Activated naive CD4-positive, alpha-beta T cell (primary cell): ENCODE measurements at places on chromosomes 1 and 21.

- DNase-seq, result no peak
Measured at GRCh38 chr1:233815865-233816264, 88.6 kb upstream of the SLC35F3 start.

DNA sequence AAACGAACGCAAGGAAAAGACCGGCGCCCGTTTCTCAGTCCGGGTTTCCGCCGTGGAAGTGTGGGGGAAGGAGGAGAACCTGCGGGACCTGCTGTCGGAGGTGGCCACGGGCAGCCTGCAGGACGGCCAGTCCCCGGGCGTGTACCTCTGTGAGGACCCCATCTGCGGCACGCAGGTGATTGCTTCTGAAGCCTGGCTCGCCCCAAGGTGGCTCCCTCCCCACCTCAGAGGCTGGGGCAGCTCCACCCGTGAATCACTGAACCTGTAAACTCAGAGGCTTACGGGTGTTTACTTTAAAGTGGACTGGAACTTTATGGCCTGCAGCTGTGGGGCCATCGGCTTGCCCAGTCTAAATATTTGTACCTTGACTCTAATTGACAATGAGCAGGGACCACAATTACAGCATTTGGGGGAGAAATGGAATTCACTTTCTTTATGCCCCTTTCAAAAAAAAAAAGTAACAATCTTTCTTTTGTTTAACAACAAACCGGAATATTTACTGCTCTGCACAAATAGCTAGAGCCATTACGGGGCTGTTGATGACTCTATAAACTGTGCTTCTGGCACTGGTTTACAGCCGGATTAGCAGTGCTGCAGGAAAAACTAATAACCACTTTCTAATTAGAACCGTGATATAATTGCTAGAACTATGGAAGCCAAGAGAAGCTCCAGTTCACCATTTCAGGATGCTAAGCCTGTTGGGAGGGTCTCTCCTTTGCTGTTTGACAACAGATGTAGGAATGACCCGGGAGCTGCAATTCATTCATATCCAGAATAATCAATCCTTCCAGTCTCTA lies 454.8 kb downstream of the KIF26B start:
- DNase-seq, result no peak

- no peak for DNase-seq
Measured at GRCh38 chr1:32892368-32893197, 6.3 kb downstream of the HPCA start.

GRCh38 chr1:171654942-171655745 lies 2.7 kb upstream of the MYOC start:
- DNase-seq, result peak; percentile 34

DNA sequence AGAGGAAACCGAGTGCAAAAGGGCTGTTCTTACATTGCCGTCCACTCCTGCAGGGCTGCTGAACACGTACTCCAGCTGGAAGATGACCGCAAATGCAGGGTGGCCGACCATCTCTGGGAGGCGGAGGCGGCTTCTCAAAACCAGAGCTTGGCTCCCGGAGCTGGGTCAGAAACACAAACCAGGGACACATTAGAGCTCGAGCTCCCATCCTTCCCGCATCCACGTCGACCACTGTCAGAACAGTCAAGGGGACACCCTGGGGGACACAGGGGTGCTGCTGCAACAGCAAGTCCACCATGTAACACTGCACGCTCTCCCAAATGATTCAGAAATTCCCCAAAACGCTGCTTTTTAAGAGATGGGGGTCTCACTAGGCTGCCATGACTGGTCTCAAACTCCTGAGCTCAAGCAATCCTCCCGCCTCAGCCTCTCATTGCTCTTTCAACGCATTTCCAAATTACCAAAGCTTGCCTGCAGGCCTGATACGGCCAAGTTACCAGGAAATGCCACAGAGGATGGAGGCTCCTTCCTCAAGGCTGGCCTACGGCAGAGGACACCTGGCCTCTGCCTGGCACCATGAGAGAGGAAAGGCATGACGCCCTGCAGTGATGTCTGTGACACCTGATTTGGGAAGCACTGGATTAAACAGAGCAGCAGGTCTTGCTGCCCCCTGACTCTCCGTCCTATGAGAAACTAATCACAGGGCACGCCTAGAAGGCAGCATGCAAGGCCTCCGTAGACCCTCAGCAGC lies 45.0 kb downstream of the NPHP4 start:
- no peak for DNase-seq

GRCh38 chr1:206987873-206988272 lies 17.6 kb upstream of the FCAMR start:
- DNase-seq, result no peak

- DNase-seq, result no peak
Measured at GRCh38 chr1:53273526-53273925, 35.2 kb upstream of the MAGOH start.

DNA sequence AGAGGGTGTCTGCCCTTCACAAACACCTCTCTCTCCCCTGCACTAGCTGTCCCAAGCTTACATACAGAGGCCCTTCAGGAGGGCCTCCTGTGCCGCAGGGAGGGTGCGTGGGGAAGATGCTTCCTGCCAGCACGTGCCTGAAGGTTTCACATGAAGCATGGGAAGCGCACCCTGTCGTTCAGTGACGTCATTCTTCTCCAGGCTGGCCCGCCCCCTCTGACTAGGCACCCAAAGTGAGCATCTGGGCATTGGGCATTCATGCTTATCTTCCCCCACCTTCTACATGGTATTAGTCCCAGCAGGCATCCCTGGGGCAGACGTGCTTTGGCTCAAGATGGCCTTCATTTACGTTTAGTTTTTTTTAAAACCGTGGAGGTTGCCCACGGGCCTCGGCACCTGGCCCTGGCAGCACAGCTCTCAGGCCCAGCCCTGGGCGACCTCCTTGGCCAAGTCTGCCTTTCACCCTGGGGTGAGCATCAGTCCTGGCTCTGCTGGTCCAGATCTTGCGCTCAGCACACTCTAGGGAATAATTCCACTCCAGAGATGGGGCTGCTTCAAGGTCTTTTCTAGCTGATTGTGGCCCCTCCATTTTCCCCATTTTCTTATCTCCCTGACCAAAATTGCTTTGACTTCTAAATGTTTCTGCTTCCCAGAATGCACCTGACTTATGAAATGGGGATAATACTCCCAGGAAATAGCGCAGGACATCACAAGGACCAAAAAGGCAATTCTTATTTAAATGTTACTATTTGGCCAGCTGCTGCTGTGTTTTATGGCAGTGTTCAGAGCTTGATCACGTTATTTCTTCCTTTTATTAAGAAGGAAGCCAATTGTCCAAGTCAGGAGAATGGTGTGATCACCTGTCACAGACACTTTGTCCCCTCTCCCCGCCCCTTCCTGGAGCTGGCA lies 6.1 kb downstream of the NPPA start:
- DNase-seq, result no peak

GRCh38 chr1:34763142-34763781 lies 3.7 kb downstream of the GJB4 start:
- no peak for DNase-seq

DNA sequence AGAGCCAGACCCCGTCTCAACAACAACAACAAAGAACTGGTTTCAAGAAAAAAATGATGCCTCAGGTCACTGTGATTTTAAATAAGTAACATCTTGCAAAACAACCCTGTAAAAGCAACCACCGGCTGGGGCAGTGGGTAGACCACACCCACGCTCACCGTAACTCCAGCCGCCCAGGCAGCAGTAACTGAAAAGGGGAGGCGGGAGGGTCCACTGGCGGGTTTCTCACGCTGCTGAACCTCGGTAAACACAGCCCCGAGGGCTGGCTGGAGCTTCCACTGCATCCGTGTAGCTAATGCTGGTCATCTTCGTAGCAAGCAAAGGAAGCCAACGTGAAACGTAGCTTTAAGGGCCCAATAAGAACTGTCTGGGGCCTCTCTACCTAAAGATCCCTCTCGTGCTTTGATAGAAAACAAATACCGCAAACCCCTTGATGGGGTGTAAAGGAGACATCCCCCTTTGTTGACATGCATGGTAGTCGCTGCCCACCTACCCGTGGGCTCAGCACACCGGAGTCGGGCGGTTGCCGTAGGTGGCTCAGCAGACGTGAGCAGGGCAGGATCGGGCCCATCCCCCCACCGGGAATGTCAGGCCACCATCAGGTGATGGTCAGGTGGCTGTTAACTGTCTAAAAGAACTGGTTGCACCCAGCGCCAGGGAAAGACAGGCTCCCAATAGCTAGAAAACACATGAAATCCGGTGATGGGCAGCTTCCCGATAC lies 4.2 kb downstream of the C1orf159 start:
- no peak for DNase-seq

DNA sequence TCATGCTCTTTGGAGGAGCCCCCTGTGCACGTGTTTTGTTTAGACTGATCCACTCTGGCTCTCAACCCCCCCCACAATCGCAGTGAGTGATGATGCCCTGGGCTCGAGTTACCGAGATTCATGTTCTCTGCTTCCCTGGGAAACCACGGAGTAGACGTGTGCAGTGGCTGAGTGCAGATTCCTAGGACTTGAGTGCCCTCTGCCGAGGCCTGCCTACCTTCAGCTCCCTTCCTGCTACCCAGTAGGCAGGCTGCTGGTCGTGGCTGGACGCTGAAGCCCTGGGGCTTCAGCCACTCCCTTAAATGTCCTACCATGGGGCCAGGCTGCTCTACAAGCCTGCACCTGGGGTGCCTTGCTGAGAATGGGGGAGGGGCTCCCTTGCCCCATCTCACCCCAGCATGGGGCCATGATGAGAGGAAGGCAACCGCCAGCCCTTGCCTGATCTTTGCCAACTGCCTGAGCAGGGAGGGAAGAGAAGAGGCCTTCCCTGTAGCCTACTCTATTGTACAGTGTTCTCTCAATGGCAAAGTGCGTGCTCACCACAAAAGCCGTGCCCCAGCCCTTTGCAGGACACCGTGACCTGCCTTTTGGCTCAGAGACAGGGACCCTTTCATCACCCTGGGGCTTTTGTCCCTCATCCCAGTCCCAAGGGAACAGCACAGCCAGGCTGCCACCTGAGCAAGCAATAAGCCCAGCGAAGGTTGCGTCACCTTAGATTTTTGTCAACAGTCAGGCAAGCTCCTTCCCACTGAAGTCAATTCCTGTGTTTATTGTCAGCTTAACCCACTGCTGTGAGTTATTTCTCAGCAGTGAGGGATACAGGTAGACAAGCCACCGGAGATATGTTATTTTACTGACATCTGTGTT lies 4.1 kb upstream of the GRIK3 start:
- DNase-seq, result no peak

DNA sequence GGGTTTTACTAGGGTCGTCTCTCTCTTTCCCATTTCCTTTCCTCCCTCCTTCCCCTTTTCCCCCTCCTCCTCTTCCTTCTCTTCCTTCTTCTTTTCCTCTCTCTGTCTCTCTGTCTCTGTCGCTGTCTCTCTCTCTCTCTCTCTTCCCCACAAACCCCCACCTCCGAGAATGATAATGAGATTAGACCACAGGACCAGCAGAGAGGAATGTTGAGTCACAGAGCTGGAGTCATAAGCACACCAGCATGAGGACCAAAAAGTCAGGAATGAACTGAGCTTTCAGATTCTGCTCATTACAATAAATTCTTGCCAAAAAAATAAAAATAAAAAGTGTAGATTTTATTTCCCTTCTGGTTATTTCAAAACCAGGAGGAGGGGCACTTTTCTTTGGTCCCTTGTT lies 377.4 kb downstream of the LTN1 start:
- no peak for DNase-seq

GRCh38 chr1:52195161-52195560 lies 53.3 kb downstream of the ZFYVE9 start:
- no peak for DNase-seq

DNA sequence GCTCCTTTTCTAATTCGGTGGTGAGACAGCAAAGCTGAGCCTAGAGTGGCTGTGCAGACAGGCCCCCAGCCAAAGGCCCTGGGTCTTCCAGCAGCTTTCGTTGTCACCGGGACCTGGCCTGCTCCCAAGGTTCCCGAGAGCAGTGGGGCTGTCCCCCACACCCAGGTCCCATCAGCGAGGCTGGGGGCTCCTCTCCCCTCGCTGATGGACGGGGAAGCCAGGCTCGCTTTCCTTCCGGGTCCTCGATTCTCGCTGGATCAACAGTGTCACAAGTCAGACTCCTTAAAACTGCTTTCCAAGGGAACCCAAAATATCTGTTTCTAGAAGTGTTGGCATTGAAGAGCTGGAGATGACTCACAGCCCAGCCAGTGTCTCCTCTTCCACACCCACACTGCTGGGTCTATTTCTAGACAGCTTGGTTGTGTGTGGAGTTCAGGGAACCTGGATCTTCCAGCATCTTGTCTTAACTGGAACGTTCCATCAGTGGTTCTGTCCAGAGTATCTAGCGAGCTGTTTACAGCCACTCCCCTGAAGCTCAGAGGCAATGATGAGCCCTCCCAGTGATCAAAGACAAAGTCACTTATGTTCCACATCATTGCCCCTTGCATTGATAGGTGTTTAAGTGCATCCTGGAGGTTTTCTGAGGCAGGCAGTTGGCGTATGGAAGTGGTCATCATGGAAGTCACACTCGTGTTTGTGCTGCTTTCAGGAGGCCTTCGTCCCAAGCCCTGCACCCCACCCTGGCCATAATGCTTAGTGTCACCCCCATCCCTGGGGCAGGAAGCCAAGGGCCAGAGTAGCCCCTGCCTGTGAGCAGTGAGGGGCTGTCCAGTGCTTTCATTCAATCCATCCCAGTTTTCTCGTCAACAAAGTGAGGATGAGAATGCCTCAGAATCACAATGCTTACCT lies 35.2 kb downstream of the RRP1 start:
- DNase-seq, result no peak

DNA sequence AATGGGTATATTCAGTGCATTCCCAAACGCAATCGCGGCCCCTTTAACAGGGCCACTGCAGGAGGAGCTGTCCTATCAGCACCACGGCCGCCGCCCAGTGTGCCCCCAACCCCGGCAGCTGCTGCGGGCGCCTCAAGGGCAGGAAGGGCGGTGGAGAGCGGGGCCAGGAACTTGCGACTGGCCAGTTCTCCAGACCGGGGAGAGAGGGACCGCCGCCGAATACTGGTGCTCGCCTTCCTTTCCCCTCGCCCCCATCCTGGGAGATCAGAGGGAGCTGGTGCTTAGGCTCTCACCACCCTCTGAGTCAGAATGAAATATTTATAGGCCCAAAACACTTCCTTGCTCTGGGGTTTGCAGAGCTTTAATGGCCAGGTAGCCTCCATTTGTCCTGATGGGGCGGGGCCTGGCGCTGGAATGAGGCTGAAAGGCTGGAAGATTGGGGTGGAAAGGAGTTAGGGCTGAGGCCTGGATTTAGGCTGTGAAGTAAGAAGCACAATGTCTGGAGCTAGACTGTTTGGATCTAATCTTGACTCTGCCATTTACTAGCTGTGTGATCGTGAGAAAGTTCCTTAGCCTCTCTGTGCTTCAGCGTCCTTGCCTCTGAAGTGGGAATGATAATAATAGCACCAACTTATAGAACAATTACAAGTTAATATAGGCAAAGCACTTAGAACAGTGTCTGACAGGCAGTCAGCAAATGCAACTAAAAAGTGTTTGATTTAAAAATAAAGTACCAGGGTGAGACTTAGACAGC lies 75.5 kb downstream of the NAV1 start:
- DNase-seq, result no peak
